SW 1271 (cell line): ENCODE measurements at places on chromosomes 12 and 14.

- DNase-seq: no peak
Observed at GRCh38 chr14:67683842-67684241, 9.4 kb upstream of the VTI1B start.

DNA sequence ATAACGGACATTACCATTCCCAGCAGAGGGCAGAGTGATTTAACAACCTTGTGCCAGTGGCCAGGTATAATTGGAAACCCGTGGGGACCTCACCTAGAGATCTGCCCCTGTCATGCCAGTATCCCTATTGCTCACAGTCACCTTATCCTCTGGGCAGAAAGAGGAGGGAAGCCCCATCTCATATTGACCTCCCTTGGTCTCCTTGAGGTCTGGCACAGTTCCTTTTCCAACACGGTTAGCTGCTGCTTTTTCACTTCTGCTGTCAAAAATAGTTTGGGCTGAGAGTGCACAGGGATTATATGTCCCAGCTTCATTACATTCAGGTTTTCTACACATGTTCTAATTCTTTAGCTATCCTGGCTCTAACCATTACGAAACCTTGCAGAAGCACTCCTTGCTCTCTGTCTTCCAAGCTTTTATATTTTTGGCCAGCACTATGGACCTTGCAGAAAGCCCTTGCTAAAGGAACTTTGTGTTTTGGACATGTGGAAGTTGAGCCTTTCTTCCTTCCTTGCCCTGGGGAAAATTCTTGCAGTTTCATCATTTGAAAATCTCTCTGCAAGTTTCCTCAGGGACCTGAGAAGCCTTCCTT, 111.7 kb upstream of the MIS18BP1 start:
- no peak for DNase-seq

GRCh38 chr12:72723732-72724131, 451.6 kb downstream of the TRHDE start:
- no peak for DNase-seq

- DNase-seq: no peak
Observed at GRCh38 chr12:80589077-80589476, 118.4 kb upstream of the MYF6 start.

DNA sequence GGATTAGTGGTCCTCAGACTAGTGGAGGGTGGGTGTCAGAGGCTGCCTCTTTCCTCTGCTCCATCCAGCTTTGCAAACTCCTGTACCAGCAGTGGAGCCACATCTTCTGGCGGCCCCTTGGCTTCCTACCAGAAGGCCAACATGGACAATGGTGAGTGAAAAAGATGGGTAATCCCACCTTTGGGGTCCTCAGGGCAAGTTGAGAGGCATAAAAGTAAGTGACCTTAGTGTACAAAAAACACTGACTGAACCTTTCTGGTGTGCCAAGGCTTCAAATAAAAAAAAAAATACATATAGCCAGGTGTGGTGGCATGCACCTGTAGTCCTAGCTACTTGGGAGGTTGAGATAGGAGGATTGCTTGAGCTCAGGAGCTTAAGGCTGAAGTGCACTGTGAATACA, 9.2 kb upstream of the PIP4K2C start:
- DNase-seq: no peak

DNA sequence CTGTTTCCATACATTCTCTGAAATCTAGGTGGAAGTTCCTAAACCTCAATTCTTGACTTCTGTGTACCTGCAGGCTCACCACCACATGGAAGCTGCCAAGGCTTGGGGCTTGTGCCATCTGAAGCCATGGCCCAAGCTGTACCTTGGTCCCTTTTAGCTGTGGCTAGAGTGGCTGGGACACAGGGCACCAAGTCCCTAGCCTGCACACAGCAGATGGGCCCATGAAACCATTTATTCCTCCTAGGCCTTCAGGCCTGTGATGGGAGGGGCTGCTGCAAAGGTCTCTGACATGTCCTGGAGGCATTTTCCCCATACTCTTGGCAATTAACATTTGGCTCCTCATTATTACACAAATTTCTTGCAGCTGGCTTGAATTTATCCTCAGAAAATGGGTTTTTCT, 40.0 kb upstream of the COCH start:
- DNase-seq: no peak

- peak; percentile 65 for DNase-seq
Observed at GRCh38 chr14:95527387-95528002, 7.4 kb upstream of the GLRX5 start.

GRCh38 chr14:74628418-74628817, 16.4 kb upstream of the LTBP2 start:
- DNase-seq: no peak

- DNase-seq: no peak
Observed at GRCh38 chr12:48122065-48122834, 3.1 kb downstream of the PFKM start.

GRCh38 chr12:49540229-49541139, 1.7 kb downstream of the KCNH3 start:
- DNase-seq: no peak

GRCh38 chr14:33175951-33176350, 237.3 kb downstream of the NPAS3 start:
- DNase-seq: no peak
